LoVo (cell line): ENCODE measurements at places on chromosomes 7 and 10.

- peak; percentile 31 for DNase-seq
These were observed 46.3 kb upstream of the RNF216 start for GRCh38 chr7:5827755-5828154.

DNA sequence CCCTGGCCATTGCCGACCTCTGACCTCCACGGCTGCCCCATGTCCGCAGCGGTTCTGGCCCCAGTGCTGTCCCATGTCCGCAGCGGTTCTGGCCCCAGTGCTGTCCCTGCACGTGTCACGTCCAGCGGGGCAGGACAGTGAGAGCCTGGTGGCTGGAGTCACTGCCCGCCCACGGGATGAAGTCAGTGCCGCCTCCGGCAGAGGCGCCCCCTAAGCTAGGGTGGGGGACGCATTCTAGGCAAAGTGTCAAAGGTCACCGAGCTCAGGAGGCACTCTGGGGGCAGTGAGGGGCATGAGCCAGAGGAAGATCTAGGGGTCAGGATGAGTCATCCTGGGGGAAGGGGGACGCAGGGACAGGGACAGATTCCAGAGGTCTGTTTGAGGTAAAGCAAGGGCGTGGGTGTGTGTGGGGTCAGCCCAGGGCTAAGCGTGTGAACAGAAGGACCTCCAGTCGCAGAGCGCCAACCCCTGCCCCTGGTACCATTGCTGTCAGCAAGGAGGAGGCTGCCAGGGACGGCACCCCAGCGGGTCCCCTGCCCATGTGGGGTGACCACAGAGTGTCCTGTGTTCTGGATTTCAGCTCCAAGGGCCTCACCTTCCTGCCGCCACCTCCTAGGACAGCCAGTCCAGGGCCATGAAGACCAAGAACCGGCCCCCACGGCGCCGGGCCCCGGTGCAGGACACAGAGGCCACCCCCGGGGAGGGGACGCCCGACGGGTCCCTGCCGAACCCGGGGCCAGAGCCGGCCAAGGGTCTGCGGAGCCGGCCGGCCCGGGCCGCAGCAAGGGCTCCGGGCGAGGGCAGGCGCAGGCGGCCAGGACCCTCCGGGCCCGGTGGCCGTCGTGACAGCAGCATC lies 665 bp downstream of the BHLHA15 start:
- DNase-seq, result no peak

- DNase-seq, result no peak
These were observed 46.4 kb downstream of the TMEM168 start for GRCh38 chr7:112743811-112744210.

- no peak for DNase-seq
These were observed 494.6 kb upstream of the GRM3 start for GRCh38 chr7:86149024-86149665.

GRCh38 chr7:101941481-101942383 lies 124.3 kb downstream of the CUX1 start:
- DNase-seq, result peak; percentile 89

GRCh38 chr10:2019803-2020202 lies 282.5 kb upstream of the ADARB2 start:
- DNase-seq, result no peak

DNA sequence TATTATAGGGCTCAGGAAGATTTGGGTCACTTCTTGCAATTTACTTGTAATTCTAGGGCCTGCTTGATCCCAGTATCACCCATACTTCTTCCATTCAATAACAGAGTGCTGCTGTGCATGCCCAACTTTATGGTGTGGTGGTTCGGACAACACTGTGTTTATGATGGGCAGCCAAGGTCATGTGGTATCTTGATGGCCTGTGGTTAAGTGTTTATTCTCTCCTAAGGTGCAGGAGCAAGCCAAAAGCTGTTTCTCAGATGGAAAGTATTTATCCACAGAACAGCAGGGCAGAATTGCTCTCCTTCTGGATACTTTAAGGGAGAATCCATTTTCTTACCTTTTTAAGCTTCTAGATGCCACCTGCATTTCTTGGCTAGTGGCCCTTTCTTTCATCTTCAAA lies 433.8 kb downstream of the SH2D4B start:
- no peak for DNase-seq

DNA sequence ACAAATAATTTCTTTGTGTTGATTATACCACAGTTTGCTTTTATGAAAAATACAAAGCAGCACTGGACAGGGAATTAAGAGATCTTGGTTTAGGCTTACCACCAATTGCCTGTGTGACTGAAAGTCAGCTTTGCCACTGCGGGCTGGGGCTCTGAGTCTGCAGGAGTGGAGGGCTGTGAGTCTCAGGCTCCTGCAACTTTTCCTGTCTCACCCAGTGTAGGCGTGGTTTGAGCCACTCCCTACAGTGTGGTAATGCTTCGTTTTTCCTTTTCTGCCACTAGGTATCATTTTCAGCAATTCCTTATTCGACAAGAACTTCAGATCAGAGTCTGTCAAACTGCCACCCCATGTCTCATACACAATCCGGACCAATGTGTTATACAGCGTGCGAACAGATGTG lies 180.6 kb downstream of the ABCA13 start:
- no peak for DNase-seq

GRCh38 chr10:60937022-60937421 lies 7.0 kb downstream of the RHOBTB1 start:
- no peak for DNase-seq
